ENCODE measurements at places on chromosomes 5 and 9. TPM values are rescaled to one million over a fixed set of nuclear protein-coding genes. Genes with fewer than 3 reads are reported as not detected.

GRCh38 chr9:70054521-70054920, 10.9 kb downstream of the MAMDC2 start:
- DNase-seq = no peak
- no peaks in the 10 kb centered on the region for H3K27me3 ChIP-seq
- H3K27ac ChIP-seq = no peak overlapping the region
- no peaks in the 10 kb centered on the region for H3K36me3 ChIP-seq
- H3K4me1 ChIP-seq = no peaks in the 10 kb centered on the region

DNA sequence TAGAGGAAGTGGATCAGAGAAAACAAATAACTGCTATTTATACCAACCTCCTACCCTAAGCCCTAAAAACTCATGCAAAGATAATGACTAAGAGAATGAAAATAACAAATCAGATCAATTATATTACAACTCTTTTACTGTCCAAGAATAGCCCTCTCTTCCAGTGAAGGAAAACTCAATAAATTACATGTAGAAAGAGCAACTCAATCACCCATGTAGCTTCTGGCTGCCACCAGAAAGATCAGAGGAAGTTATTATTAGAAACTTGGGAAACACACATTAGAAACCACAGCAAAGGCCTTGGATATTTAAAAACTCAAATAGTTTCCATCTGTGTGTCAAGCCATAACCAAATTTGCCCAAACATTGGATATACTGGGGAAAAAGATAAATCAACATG, 134.0 kb upstream of the TARS1 start:
- H3K4me3 ChIP-seq = no peak overlapping the region
- no peak for DNase-seq
- H3K36me3 ChIP-seq = no peaks in the 10 kb centered on the region
- H3K27ac ChIP-seq = no peak overlapping the region

Gene PCDHB5
- not detected for total RNA-seq

GRCh38 chr5:16934123-16934522, 2.0 kb downstream of the MYO10 start:
- H3K4me1 ChIP-seq = no peaks in the 10 kb centered on the region
- no peaks in the 10 kb centered on the region for H3K36me3 ChIP-seq
- DNase-seq = peak; percentile 77
- H3K4me3 ChIP-seq = no peak overlapping the region
- no peaks in the 10 kb centered on the region for H3K27me3 ChIP-seq

Gene SPINK6
- not detected for total RNA-seq

GRCh38 chr9:136193891-136194279, 11.0 kb downstream of the LHX3 start:
- H3K27me3 ChIP-seq = no peaks in the 10 kb centered on the region
- H3K27ac ChIP-seq = no peak overlapping the region
- peaks cover 23% of the 10 kb centered on the region for H3K4me1 ChIP-seq
- no peak for DNase-seq
- no peaks in the 10 kb centered on the region for H3K36me3 ChIP-seq

GRCh38 chr9:92247296-92247695, 46.2 kb downstream of the IARS1 start:
- H3K36me3 ChIP-seq = peaks cover 87% of the 10 kb centered on the region
- no peak overlapping the region for H3K4me3 ChIP-seq
- H3K27me3 ChIP-seq = no peaks in the 10 kb centered on the region
- H3K4me1 ChIP-seq = no peaks in the 10 kb centered on the region
- H3K27ac ChIP-seq = no peak overlapping the region

DNA sequence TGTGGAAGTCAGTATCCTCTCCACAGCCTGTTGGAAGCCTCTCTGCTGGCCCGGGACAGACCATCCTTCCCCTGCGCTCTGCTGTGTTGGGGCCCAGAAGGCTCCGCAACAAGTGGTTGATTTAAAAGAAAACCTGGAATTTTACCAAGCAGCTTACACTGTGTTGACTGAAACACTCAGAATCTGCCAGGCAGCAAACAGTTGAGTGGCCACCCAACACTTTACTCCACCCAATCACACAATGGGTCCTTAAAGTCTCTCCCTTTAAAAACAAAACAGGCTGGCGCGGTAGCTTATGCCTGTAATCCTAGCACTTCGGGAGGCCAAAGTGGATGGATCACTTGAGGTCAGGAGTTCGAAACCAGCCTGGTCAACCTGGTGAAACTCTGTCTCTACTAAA, 28.0 kb upstream of the DMRT3 start:
- no peaks in the 10 kb centered on the region for H3K27me3 ChIP-seq
- no peak overlapping the region for H3K4me3 ChIP-seq
- H3K4me1 ChIP-seq = no peaks in the 10 kb centered on the region
- no peaks in the 10 kb centered on the region for H3K36me3 ChIP-seq
- no peak overlapping the region for H3K27ac ChIP-seq

Gene MYMK
- not detected for total RNA-seq

Gene CARD9
- total RNA-seq = 1.3 TPM
